Cerebellum (tissue), 4 donors: ENCODE measurements at places on chromosomes 7 and 10. TPM values are rescaled to one million over a fixed set of nuclear protein-coding genes. Genes with fewer than 3 reads are reported as not detected.
A peak's percentile ranks its signal among the peaks of the same experiment; 100 is the strongest.

The GFRA1 gene
- 30.4 TPM for total RNA-seq

The HHEX gene
- total RNA-seq: 2.1 TPM

DNA sequence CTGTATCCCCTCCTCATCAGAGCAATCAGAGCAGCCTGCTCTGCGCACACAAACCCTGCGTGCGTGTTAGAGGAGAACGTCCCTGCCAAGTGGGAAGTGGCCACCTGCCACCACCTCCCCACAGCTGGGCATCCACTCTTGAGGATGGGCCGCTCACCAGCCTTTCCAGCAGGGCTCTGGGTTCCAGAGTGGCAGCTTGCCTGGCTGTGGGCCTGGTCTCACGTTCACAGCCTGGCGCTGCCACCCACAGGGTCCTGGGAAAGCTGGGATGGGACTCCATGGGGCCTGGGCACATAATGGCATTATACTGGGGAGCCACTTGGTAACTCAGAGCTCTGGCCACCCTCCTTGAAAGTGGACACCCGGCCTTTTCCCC, 151.1 kb upstream of the PPP2R2D start:
- no peak for DNase-seq

DNA sequence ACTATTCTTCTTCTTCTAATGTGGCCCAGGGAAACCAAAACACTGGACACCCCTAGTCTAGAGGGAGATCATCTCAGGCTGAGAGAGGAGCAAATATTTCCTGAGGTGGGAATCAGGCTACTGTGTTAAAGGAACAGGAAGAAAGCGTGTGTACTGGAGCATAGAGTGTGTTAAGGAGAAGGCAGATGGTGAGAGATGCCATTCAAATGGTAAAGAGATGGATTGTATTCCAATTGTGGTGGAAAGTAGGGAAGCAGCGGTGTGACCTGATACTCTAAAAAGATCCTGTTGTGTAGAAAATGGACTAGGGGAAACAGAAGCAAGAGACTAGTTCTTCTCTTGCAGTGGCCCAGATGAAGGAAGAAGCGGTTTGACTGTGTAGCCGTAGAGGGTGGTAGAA, 31.2 kb downstream of the RAB18 start:
- no peak for DNase-seq

GRCh38 chr7:151491859-151492258, 27.8 kb downstream of the RHEB start:
- DNase-seq: no peak

DNA sequence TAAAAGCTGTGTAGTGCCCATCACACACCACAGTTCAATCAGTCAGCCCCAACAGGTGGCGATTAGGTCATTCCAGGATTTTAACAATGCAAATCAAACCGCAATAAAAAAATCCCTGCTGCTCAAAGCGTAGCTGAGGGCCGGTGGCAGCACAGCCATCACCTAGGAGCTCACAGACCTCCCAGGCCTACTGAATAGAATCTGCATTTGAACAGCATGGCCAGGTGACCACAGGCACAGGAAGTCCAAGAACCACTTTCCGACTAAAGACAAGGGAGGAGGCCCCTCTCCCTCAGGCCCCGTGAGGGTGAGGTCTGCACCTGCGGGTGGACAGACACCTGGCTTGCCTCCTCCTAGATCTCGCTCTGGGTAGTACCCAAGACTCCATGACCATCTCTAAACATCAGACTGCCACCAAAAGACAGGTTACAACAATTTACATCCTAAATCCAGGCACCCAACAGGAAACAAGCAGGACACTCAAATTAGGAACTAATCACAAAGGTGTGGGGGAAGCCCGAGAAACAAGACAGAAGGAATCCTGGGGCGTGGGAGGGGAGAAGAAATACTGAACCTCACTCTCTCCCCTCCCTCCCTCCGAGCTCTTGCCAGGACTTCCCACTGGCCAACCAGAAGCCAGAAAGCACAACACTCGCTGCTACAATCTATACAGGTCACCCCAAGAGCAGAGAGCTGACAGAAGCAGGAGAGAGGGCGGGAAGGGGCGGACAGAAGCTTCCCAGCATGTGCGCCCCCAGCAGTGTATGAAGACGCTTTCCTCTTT, 19.2 kb downstream of the GNA12 start:
- DNase-seq: peak; percentile 59

DNA sequence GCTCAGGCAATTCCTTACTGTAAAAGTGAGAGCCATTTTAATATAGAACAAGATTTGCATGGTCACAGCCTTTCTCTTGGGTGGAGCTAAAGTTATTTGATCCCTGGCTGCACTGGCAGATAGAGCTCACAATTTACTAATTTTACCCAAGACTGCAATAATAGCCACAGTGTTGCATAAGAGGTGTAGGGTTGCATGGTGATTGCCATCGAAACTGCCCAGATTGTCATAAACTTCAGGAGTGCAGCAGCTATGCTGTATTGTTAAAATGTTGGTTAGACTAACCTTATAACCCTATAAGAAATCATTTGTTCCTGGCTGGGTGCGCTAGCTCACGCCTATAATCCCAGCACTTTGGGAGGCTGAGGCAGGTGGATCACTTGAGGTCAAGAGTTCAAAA, 50.0 kb downstream of the VCL start:
- DNase-seq: no peak

DNA sequence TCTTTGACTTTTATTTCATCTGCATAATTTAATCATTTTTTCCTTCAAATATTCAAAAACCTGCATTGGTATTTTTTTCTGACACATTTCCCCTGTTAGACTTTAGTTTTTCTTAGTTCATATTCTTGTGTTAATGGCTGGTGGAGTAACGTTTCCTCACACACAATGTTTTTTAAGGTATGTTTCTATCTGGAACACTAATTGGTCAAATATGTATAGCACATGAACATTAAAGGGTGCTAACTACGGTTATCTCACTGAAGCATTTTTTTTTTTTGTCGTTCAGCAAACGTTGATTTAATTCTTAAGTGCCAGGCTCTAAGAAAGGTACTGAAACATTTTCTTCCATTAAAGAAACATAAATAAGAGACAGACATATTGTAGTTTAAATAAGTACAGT, 87.7 kb downstream of the PTPRZ1 start:
- no peak for DNase-seq

- no peak for DNase-seq
Observed at GRCh38 chr7:37259319-37259821, 189.3 kb downstream of the ELMO1 start.
